PC-9 (cell line): ENCODE measurements at places on chromosomes 2 and 18. TPM values are rescaled to one million over a fixed set of nuclear protein-coding genes. Genes with fewer than 3 reads are reported as not detected.

DNA sequence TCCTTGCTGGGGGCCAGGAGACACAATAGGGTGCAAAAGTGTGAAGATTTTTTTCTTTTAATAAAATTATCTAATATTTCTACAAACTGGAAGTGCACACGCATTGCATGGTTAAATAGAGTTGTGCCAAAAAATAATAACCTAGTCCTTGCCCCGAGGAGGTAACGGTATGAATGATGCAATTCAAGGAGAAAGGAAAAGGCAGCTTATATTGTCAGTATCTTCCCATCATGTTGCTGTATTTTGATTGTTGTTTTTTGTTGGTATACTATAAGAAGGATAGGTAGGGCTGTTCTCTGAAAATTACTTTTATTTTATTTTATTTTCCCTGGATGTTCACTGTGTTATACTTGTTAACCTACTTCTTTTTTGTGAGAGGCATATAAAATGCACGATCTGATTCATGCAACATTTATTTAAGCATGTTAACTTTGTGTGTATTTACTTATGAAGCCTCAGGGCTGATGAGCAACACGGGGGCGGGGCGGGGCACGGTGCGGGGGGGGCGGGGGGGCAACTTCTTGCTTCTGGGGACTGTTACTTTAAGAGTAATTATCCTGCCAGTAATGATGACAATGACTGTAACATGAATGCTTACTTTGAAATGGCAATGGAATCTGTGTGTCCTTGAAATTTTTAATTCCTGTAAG lies 118.6 kb downstream of the AQP4 start:
- H3K36me3 ChIP-seq = no peaks in the 10 kb centered on the region
- H3K4me1 ChIP-seq = peaks cover 29% of the 10 kb centered on the region
- peak overlapping the region; percentile 57 for H3K27ac ChIP-seq
- H3K4me3 ChIP-seq = peak overlapping the region; percentile 26; the same call in 1 of the 2 replicates

DNA sequence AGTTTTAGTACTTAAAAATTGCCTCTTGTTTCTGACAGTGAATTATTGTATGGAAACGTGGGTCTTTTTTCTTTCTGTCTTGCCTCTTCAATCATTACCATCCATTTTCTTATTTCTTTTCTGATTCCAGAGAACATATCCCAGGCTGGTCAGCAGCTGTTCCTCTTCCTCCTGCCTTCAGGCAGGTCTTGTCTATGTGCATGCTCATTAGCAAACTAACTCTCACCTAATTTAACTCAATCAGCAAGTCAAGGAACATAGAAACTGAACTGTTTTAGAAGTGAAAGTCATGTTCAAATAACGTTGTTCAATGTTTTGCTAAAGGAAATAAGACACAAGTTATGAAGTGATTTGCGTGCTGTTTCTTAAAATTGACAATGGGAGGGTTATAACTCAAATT lies 241.5 kb downstream of the PTGR3 start:
- no peak for DNase-seq
- H3K4me1 ChIP-seq = no peaks in the 10 kb centered on the region
- no peaks in the 10 kb centered on the region for H3K36me3 ChIP-seq
- no peak overlapping the region for H3K27ac ChIP-seq

GRCh38 chr2:46775722-46776121 lies 139.9 kb downstream of the MCFD2 start:
- no peak for DNase-seq
- H3K27ac ChIP-seq = no peak overlapping the region
- H3K27me3 ChIP-seq = no peaks in the 10 kb centered on the region
- peaks cover 9% of the 10 kb centered on the region for H3K4me1 ChIP-seq

Gene MOCOS
- 22.7 and 30.4 TPM in 2 replicates for total RNA-seq

Gene TRAPPC12
- 69.3 and 77.6 TPM in 2 replicates for total RNA-seq

DNA sequence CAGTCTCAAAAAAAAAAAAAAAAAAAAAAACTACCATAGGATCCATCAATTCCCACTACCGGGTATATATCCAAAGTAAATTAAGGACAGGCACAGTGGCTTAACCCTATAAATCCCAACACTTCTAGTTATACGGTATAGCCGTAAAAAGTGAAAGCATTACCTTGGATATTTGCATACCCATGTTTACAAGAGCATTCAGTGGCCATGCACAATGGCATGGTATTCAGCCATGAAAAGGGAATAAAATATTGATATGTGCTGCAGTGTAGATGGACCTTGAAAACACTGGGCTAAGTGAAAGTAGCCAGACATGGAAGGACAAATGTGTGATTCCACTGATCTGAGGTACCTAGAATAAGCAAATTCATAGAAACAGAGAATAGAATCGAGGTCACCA lies 111.8 kb upstream of the CAB39 start:
- peaks cover 16% of the 10 kb centered on the region for H3K27me3 ChIP-seq
- H3K4me1 ChIP-seq = peaks cover 9% of the 10 kb centered on the region
- H3K36me3 ChIP-seq = no peaks in the 10 kb centered on the region
- H3K27ac ChIP-seq = no peak overlapping the region

DNA sequence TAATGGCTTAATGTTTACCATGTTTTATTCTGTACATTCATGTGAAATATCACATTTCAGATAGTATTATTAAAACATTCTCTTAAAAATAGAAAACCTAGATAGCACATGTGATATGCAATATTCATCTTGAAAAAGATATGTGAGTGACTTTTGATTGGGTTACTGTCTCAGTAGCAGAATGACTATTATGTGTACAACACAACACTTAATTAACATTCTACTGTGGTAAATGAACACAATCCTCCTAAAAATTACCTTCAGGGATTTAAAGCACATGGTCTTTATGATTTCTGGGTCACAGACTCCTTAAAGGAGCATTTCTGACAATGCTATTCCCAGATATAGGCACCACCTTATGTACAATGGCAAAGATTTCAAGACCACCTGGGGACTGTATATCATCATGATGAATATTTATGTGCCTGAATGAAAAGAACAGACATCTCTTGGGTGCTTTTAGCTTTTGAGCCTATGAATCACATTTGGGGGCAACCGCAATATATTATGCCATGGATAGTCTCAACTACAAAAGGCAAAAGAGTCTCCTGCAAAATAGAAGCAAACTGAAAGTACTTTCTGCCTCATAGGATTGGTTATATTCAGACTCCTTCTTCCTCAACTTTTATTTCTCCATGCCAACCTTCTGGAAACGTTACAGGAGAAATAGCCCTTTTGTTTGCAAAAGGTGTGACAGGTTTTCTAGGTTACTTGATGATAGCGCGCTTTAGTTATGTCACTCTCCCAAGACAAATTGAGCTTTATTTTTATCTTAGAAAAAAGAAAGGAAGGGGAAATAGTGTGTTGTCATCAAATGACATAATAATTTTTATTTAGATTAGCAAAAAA lies 259.0 kb downstream of the CALCRL start:
- no peaks in the 10 kb centered on the region for H3K27me3 ChIP-seq
- DNase-seq = no peak
- H3K36me3 ChIP-seq = no peaks in the 10 kb centered on the region
- H3K27ac ChIP-seq = no peak overlapping the region
- H3K4me1 ChIP-seq = no peaks in the 10 kb centered on the region

DNA sequence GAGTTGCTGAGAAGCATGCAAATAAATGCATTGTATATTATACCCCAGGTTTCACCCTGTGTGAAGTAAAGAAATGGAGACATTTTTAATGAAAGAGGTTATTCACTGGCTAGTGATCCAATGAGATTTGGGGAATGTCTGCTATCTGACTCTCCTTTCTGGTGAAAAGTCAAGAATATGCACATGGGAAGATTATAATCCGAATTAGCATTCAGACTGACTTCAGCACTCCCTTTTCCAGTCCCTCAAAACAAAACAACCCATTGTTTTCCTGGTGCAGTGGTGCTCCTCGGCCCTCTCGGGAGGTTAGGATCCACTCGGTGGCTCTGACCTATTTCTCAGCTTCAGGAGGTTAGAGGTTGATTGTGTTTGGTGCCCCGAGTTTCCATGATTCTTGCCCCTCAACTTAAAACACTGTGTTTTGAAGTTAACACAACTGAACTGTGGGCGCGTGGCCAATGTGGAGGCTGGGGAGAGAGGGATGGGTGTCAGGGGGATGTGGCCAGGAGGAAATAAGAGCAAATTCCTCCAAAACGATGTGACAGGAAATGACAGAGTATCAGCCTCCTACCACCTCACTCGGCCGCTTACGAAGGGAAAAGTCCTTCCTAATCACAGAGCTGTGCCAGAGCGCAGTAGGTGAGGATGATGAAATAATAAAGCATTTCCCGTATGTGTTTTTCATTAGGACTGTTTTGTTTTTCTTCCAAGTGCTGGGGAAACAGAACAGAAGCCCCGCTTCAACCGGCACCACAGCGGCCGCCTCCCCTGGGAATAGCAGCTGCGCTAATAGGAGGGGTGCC lies 440.1 kb downstream of the MTX2 start:
- no peaks in the 10 kb centered on the region for H3K4me1 ChIP-seq
- DNase-seq = no peak
- H3K27ac ChIP-seq = no peak overlapping the region
- H3K4me3 ChIP-seq = no peak overlapping the region
- no peaks in the 10 kb centered on the region for H3K36me3 ChIP-seq

DNA sequence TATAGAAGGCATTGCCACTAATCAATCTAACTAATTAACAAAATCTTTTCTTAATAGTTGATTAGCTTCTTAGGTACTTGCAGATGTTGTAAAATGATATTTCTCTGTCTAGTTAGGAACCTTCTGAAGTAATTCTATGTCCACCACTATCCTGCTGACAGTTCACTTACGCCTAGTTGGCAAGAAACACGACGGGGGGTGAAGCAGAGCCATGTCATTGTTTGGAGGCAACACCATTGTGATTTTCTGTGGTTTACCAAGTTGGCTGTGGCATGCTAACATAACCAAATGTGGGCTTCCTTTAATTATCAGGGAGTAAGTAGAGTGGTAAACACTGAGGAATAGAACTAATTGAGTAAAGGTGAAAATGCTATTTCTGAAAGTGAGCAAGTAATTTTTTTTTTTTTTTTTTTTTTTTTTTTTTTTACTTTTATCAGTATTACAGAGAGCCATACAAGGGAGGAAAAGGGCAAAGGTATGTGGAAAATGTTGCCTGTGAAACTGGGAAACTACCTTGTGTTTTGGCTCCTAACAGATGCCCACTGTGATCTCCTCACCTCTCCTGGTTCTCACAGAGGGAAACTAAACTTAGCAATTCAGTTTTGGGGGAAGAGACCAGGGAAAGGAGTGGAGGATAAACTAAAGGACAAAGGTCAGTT lies 126.8 kb downstream of the MEIS1 start:
- no peak overlapping the region for H3K27ac ChIP-seq
- H3K27me3 ChIP-seq = no peaks in the 10 kb centered on the region
- 0 out of 2 replicates have a peak, but pooled peaks cover 8% of the 10 kb centered on the region for H3K4me1 ChIP-seq
- DNase-seq = no peak

Gene PCGF1
- 24.9 and 31.3 TPM in 2 replicates for total RNA-seq

GRCh38 chr2:54704688-54705605 lies 18.5 kb upstream of the EML6 start:
- DNase-seq = peak; percentile 52
- H3K4me3 ChIP-seq = no peak overlapping the region
- H3K27me3 ChIP-seq = no peaks in the 10 kb centered on the region

Gene FBLN7
- 0.70 and 1.6 TPM in 2 replicates for total RNA-seq
